ENCODE measurements at places on chromosomes 3 and 15.
A peak's percentile ranks its signal among the peaks of the same experiment; 100 is the strongest.

- no peak for DNase-seq
These were observed 5.6 kb downstream of the GABRB3 start for GRCh38 chr15:26767169-26767670.

- no peak for DNase-seq
These were observed 125.4 kb downstream of the XXYLT1 start for GRCh38 chr3:195145579-195145978.

DNA sequence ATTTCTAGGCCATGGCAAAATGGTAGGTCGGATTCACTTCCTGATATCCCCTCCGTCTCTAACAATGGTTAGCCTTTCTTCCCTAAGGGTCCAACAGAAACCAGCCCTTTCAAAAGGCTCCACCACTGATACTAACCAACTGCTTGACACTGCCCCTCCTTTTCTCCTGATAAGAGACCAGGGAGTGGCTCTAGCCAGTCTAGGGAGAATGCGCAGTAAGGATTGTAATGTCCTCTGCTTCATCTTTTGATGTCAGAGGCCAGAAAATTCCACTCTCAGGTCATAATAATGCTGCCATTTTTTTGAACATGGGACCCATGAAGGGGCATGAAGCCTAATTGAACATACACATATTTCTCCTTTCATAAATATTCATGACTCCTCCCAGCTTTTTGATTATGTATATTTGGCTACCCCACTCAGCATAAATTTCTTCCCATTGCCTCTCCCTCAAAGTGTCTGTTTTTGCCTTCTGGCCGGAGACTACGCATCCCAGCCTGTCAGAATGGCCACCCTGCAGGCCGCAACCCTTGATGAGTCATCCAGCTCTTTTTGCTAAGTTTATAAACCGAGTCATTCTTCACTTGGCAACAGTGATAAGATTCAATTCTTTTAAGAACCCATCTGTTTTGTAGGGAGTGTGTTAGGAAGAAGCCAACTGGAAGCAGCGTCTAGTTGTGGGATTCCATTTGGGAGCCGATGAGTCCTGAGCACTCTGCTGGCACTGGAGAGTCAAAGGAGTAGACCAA is 189.0 kb upstream of the MCTP2 start:
- no peak for DNase-seq

- DNase-seq: no peak
These were observed 198.3 kb upstream of the TGFBR2 start for GRCh38 chr3:30408105-30408557.

GRCh38 chr3:194404365-194405140 is 5.5 kb upstream of the GP5 start:
- DNase-seq: peak; percentile 53

GRCh38 chr15:89043031-89044002 is 44.9 kb upstream of the ABHD2 start:
- DNase-seq: no peak

- DNase-seq: no peak
These were observed 559.8 kb upstream of the CBLB start for GRCh38 chr3:106428565-106428994.

GRCh38 chr3:74564560-74564959 is 49.9 kb downstream of the CNTN3 start:
- DNase-seq: no peak

DNA sequence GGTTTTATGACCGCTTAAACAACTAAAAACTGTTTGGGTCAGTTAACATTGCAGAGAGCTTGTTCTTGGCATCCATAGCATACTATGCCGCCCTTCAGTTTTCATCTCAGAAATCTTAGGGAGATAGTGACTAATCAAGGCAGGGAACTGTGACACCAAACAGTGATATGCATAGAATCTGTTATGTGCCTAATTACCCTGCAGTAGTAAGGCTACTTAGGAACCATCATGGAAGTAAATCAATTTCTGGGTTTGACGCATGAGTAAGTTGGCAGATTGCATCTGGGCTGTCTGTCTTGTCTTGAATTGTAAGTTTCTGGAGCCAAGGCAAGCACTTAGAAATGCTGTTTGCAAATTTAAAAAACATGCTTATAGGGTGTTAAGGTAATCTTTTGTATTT is 22.5 kb downstream of the KCTD6 start:
- no peak for DNase-seq

DNA sequence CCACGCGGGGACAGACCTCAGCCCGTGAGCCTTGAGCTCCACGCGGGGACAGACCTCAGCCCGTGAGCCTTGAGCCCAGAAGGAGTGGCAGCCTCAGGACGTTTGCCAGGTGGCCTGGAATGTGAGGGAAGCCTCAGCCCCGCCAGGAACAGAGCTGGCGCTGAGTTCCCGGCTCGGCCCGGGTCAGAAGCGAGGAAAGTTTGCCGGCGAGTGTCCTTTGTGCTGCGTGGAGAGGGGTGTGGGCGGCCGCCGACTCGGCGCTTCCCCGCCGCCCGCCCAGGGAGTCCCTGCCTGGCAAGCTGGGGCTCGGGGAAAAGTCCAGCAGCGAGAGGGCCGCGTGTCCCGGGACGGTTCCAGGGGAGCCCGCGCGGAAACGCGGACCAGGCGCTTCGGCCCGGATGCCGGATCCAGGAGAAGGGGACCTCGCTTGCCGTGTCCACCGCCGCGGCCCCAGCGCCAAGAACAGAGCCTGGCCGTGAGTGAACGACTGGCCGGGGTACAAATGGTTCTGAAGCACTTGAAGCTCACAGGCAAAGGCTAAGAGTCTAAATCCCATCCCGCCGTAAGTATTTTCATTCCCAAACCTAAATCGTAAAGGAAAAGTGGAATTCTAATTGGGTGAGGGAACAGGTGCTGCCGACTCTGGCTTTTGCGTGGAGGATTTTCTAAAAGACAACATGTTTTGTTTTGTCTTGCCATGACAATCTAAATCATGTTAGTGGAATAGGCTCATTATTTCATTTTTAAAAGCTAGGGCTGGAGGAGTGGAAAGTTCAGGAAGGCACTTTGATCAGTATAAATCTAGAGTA is 1.7 kb downstream of the LRRN1 start:
- peak; percentile 3 for DNase-seq

DNA sequence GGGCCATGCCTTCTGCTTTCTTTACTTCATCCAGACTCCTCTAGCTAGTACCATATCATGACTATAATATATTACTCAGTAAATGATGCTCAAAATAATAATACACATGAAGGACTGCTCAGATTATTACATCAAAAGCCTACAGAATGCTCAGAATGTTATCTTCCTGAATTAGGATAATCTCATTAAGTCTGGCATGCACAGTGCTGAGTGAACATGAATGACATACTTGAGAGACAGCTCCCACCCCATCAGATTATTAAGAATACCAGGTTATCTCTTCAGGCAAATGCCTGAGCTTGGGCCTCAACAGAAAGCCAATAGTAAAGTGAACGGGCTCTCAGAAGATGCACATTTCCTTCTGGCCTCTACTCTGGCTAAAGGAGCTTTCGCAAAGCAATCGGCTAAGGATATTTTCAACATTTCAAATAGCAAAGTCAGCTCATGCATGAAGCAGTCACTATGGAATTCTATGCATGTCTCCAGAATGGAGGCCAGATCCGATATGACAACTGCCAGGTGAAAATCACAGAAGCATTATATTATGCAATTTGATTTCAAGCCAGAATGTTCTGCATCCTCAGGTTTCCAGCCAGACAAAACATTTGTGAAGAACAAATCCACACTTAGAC is 122.6 kb downstream of the KCNMB2 start:
- no peak for DNase-seq

DNA sequence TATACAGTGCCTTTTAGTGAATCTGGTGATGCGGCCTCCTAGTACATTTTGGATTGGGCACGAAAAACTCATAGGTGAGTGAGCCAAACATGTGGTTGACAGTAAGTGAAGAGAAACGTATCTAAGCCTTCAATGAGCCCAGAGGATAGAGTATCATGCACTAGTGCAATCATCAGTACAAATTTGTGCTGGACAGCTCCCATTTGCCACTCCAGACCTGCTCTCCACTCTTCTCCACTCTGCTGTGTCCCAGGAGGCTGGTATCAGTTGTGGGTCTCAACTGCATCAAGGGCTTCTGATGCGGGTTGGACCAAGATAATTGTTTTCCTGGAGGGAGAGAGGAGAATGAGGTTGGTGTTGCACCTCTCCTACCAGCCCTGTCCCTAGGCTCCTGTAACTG is 9.1 kb upstream of the RASGRF1 start:
- no peak for DNase-seq

DNA sequence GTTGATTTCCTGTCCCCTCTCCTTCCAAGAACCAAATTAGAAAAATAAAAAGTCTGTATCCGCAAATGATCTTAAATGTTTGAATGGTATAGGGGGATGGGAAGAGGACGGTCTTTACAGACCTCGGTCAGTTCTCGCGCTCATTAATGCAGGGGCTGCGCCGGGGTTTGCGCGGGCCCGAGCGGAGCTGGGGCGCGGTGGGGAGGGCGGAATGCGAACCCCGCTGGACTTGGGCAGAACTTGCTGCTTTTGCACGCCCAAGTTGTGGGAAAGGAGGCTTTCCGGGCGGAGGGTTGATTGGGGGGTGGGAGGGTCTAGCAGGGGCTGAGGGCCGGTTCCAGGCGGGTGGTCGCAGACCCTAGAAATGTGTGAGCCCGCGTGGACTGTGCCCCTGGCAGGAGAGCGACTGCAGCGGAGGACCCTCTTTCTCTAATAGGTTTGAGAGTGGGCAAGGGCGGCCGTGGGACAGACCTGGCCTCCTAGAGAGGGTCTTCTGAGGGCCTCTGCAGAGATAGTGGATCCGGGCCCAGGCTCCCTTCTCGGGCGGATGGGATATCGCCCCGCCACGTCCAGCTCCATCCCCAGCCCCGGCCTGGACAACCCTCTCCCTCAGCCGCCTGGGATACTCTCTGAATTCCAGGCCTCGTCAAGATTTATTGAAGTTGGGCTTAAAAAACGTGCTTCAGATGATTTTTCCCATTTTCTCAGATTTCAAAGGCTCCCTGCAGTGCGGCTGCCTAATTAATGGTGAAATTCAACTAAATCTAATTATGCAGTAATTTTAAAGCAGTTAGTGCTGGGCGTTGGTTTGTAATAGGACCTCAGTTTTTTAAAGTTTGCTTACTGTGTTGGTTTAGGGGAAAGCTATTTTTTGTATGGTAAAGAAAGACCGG is 11.3 kb downstream of the NR2F2 start:
- DNase-seq: no peak

- DNase-seq: peak; percentile 26
These were observed 258.7 kb upstream of the TGFBR2 start for GRCh38 chr3:30347679-30348216.

GRCh38 chr3:112087746-112088145 is 1.6 kb downstream of the C3orf52 start:
- no peak for DNase-seq

DNA sequence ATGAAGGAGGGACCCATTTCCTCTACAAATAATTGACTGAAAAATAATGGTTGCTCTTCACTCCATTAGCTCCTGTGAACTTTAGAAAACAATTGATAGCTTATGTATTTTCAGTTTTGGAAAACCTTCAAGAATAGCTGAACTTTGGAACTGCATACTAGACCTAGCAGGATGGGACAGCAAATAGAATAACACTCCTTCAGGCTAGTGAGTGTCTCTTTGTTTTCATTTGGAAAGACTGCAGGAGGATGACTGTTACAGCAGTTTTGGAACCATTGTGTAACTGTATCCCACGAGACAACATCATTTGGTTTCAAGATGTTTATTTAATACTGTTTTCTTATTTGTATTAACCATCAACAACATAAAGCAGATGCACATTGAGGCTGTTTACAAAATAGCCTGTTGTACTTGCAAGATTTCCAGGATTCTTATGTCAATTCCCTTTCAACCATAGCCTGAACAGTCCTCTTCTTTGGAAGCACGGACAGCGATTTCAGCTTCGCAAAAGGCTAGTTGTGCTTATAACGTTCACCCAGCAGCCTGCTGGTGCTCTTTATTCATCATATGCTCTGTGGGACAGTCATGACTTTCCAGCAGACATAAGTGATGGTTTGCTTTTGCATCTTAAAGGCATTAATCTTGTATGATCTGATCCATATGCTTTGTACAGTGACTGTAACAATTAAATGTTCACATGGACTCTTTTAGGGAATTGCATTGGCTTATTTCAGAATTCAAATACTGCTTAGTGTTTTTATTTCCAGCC is 335.5 kb downstream of the IL5RA start:
- DNase-seq: no peak

GRCh38 chr3:69088063-69088462 is 3.3 kb downstream of the ARL6IP5 start:
- DNase-seq: no peak

DNA sequence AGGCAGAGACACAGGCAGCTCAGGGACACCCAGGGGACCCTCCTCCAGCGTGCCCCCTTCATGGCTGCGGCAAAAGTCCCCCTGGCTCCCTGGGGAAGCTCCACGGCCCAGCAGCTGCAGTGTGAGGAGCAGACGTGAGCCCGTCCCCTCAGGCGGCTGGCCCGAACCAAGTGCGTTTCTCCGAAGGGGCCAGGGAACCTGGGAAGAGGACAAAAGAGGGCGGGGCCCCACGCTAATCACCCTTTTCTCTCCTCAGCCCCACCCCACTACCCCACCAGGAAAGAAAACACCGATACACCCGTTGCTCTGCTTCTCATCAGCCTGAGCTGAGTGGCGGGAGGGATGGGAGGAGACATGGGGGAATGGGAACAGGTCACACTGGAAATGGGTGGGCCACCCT is at the start of gene MUC4:
TSS of gene MUC4 (minus strand) at position 174 of the 400 bp plus-strand sequence. CDS start at position 62, 112 bp downstream.
- DNase-seq: no peak

DNA sequence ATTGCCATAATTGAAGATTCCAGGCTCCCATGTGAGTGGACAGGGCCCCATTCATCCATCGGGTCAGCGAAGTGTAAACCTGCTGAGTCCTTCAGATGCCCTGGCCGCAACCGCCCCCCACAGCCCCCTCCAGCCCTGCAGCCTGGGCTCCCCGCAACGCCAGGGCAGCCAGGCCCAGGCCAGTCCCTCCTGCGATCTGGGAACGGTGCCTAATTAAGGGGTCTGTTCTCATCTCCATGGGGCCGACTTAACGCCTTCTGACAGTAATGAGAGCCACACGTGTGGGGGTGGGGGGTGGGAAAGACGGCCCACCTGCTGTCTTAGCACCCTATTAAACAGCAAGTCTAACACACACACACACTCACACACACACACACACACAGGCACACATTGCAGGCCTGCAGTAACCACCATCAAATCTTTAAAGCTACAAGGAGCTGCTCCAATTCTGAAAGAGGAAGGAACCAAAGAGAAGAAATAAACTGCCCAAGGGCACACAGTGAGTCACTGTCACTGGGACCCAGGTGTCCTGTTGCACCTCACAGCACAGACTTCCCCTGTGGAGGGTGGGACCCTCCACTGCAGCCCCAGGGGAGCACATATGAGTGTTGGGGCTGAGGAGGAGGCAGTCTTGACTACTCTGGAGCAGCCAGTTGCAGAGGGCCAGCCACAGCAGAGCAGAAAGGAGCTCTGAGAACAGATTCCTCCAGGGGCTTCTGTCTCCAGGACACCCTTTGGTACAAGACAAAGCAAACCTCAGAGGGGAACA is 31.8 kb upstream of the HES1 start:
- DNase-seq: no peak

GRCh38 chr3:157188391-157188790 is 28.4 kb upstream of the CCNL1 start:
- DNase-seq: no peak

Data from activated CD4-positive, alpha-beta T cell treated with anti-CD3 and anti-CD28 coated beads for 4 hours (primary cell).